ENCODE measurements at places on chromosomes 7 and 10. TPM values are rescaled to one million over a fixed set of nuclear protein-coding genes. Genes with fewer than 3 reads are reported as not detected.

AKR1C4 gene
- polyA plus RNA-seq, result not detected

ZNF438 gene
- polyA plus RNA-seq, result not detected

C10orf143 gene
- not detected for polyA plus RNA-seq

HECW1 gene
- polyA plus RNA-seq, result 0.20 TPM

LRRC4 gene
- polyA plus RNA-seq, result 4.4 TPM

C10orf62 gene
- polyA plus RNA-seq, result not detected

TECTB gene
- polyA plus RNA-seq, result not detected

CSTF2T gene
- 35.9 TPM for polyA plus RNA-seq

ZSCAN21 gene
- polyA plus RNA-seq, result 14.0 TPM

OR2A12 gene
- polyA plus RNA-seq, result 0.04 TPM

FAM25A gene
- not detected for polyA plus RNA-seq

TMEM176A gene
- polyA plus RNA-seq, result 10.6 TPM

HOXA3 gene
- 15.7 TPM for polyA plus RNA-seq

HOXA2 gene
- polyA plus RNA-seq, result 3.2 TPM

NYAP1 gene
- polyA plus RNA-seq, result 1.6 TPM

IGF2BP3 gene
- 32.7 TPM for polyA plus RNA-seq

TTYH3 gene
- 64.4 TPM for polyA plus RNA-seq

NEURL1 gene
- polyA plus RNA-seq, result 42.8 TPM

All from muscle of arm (tissue), 14 donors.